ENCODE measurements at places on chromosomes 6 and 20.

DNA sequence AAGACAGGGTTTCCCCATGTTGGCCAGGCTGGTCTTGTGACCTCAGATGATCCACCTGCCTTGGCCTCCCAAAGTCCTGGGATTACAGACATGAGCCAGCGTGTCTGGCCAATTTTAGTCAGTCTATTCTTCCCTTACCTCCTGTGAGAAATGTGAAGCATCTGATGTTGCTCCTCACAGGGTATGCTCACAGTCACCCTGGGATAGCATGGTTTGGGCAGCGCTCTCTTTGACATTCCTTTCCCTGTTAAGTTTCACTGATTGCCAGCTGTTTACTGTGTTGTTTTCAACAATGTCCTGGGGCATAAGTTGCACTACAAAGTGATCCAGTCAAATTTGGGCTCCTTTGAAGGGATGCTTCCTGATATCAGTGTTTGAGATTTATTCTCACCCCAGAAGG is 13.1 kb downstream of the CDC5L start:
- DNase-seq, result no peak

DNA sequence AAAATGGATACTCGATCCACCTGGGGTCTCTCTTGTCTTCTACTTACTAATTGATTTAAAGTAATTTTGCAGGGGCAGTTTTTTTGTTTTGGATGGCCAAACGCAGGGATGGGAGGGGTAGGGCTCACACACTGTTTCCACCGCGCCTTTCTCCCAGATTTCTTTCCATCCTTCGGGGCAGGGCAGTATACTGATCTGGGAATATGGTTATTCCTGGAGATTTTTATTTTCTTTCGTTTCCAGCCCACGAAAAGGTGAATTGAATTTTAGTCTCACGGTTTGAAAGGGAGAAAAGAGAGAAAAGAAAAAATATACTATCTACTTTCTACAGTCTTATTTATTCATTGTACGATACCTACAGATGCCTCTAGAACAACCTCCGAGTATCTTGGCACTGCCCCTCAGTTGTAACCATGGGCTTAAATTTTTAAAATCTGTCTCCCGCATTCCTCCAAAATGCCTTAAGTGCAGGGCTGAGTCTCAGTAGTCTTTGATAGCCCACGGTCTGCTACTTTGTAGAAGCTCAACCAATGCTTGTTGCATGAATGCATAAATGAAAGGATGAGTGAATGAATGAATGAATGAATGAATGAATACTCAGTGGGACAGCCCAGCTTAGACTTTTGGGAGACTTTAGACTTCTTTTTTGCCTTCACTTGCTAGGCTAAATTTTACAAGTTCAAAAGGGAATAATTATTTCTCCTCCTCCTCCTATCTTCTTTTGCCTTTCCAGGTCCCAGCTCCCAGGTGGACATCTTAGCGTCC is 18.1 kb upstream of the TRIM27 start:
- no peak for DNase-seq

DNA sequence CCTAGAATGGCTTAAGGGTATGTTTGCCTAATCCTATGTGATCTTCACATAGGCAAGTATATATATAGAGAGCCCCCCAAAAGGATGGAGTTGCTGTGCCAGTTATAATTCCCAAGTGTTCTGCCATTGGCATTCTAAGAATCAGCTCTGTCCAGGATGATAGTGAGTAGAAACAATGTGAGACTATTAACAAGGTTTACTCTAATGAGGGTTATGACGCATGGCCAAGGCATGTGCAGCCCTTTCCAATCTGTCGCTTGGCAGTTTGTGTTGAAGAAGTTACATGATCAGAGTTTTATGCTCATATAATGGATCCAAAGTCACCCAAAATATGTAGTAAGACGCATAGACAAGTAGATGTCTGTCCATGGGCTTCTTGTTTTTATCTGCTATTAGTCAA is 33.6 kb downstream of the VGLL2 start:
- no peak for DNase-seq

- DNase-seq, result no peak
Measured at GRCh38 chr6:37872373-37872745, 52.8 kb downstream of the ZFAND3 start.

DNA sequence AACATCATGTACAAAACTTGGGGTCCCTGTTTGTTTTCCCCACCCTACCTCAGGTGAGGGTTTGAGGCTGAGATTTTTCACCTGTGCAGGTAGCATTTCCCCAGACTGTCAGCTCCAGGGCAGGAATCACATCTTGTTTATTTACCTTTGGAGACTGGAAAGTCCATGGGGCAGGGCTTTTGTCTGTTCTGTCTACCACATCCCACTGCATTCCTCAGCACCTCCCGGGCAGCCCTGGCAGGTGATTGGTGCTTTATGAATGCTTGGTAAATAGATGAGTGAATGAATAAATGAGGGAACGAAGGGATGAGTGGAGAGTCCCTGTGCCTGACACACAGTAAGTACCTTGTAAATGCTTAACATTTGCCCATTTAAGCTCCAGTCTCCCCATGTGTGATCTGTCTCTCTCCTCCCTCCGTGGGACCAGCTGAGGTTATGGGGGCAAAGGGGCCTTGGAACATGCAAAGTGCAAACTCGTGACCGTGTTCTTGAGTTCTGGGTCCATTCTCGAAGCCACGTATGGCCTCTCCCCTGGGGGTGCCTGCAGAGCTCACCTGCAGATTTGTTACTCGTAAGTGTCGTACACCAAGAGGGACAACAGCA is 69.7 kb upstream of the PMEPA1 start:
- DNase-seq, result no peak

- DNase-seq, result no peak
Measured at GRCh38 chr6:127695108-127695507, 118.1 kb downstream of the C6orf58 start.

DNA sequence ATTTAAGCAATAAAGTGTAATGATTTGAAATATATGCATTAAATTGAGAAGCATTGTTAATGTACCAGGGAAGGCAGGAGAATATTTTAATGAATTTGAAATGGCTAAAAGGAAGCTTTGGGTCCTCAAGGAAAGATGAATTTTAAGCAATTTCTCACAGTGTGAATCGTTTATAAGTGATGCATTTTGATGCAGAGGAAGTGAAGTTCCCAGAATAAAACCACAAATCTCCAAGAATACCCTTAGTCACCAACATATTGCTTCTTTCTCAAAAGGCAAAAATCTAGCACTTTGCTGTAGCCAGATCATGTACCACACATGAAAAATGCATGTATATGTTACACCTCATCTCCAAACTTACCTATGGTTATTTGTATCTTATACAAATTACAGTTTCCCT is 11.7 kb downstream of the TPD52L1 start:
- DNase-seq, result no peak
